ENCODE measurements at places on chromosomes 4 and X.

GRCh38 chr4:29596228-29596627 lies 1123.9 kb upstream of the PCDH7 start:
- no peak for DNase-seq

DNA sequence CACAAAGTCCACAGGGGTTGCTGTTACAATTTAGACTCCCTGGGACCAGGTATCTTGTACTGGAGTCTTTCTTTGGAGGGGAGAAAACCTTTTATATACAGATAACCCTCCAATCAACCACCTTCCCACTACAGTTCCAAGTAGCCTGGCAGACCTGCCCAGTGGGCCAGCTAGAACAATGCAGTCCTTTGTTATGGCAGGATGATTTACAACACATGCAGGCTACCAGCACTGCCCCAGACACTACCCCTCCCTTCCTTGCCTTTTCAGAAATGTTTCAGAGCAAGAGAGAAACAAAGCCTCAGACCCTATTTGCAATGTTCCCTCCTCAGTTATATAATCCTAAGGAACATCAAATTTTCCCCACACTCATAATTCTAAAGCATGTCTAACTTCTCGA lies 11.1 kb downstream of the RASL11B start:
- peak; percentile 60 for DNase-seq

- no peak for DNase-seq
These were observed 72.5 kb downstream of the PRPS1 start for GRCh38 chrX:107700790-107701189.

DNA sequence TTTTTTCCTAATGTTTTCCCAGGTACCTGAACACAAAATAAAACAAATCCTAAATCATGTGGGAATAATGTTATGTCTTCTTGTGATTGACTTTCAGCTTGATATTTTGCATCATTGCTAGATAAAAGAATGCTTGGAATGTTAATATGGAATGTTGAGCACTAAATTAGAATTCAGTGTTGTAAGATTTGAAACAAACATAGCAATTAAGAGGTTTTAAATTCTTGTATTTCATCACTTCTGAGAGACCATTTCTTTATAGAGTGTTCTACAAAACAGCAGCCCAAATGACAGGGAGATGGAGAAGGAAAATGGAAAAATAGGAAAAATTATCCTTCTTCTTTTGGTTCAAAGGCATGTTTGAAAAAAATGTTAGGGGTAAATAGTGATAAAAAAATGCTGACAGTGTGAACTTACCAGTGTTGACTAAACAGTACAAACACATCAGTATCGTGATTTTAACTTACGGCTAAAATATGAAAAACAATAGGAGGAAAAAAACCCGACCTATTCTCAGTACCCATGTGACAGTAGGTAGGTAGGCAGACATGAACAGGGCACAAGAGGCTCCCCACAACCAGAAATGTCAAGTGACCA lies 102.6 kb upstream of the PDE5A start:
- no peak for DNase-seq

DNA sequence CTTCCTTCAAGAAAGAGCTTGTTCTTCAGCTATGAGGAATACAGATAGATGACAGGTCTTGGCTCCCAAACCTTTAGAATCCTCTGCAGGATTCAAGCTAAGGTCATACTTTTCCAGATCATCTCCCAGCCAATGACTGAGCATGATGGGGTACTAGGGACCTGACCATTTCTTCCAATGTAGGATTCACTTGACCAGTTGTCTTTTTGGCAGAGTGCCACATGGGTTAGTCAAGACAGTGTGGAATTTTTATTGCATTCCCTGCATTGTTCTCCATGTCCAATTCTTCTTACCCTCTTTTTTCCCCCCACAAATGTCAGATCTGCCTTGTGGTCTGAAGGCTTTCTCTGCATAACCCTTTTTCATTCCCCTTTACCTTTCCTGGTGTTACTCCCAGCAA lies 99.5 kb downstream of the CCSER1 start:
- no peak for DNase-seq

DNA sequence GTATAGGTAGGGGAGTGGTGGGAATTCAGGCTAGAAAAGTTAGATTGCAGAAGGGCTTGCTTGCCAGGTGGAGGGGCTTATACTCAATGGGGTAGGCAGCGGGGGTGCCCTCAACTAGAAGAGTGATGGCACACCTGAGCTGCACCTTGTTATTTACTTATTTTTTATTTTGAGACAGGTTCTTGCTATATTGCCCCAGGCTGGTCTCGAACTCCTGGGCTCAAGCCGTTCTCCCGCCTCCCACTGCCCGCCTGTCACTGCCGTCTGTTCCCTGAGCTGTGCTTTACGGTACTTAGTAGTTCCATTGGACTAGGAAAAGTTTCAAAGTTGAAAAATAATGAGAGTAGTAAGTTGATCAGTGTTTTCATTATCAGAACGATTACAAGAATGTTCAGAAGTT lies 2.0 kb downstream of the ZFX start:
- DNase-seq, result peak; percentile 6

DNA sequence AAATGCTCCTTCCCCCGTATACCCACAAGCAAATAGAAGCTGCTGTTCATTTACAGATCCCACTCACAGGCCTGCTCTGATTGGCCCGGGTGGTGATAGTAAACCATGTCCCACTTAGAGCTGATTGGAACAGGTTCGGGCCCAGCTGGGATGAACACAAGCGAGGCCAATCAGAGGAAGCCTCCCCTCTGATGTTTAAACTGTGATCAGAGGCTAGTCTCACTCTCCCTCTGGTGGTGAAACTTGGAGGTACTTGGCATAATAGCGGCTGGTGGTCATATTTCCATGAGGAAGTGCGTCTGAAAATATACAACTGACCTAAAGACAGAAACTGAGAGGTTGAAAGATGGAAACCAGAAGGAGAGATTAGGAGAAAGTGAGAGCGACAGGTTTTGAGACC lies 51.5 kb upstream of the TRPC3 start:
- peak; percentile 83 for DNase-seq

GRCh38 chrX:70262952-70263567 lies 3.1 kb upstream of the P2RY4 start:
- peak; percentile 62 for DNase-seq
